K562 (cell line): ENCODE measurements at places on chromosomes 11 and 22.

GRCh38 chr22:42190274-42190673, 59.7 kb upstream of the CYP2D6 start:
- DNase-seq, result no peak

DNA sequence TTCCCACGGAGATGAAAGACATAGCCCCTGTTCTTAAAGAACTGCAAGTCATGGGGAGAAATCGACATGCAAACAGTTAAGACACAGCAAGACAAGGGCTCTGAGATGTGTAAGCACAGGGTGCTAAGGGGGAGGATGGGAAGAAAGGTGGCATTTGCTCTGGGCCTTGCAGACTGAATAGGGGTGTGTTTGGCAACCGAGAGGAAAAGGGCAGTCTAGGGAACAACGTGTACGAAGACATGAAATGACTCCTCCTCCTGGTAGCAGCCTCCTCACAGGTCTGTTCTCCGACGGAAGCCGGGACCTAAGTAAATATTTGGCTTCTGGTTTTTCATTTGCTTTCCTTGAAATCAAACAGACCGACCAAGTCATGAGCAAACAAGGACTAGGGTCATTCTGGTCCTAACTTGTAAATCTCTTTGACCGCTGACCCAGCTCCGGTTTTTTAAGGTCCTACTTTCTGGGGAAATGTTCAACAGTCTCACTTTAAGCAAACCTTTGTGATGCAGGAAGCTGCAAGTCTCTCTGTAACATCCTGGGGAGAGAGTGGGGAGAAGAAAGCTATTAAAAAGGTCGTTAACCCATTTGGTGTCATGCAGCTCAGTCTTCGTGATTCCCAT, 19.7 kb downstream of the NNMT start:
- DNase-seq, result peak; percentile 32

DNA sequence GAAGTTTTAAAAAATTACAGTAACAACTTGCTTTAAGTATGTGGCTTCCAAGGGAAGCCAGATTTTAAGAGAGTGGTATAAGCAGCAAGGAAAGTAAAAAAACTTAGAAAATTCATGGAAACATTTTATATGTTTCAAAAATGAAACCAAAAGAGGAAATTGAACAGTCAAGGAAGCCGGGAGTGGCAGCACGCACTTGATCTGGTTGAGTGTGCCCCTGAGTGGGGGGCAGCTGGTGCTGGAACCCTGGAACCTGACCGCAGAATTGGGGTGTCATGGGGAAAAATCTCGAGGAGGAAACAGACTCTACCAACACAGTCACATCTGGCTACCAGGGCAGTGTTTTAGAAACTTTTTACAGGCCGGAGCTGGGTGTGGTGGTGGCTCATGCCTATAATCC, 14.0 kb downstream of the MICALL1 start:
- no peak for DNase-seq

- no peak for DNase-seq
Observed at GRCh38 chr22:24162436-24162835, 18.9 kb upstream of the SUSD2 start.

GRCh38 chr11:83249445-83249844, 36.7 kb downstream of the CCDC90B start:
- DNase-seq, result no peak

GRCh38 chr11:78037056-78037455, 14.0 kb upstream of the KCTD14 start:
- no peak for DNase-seq

DNA sequence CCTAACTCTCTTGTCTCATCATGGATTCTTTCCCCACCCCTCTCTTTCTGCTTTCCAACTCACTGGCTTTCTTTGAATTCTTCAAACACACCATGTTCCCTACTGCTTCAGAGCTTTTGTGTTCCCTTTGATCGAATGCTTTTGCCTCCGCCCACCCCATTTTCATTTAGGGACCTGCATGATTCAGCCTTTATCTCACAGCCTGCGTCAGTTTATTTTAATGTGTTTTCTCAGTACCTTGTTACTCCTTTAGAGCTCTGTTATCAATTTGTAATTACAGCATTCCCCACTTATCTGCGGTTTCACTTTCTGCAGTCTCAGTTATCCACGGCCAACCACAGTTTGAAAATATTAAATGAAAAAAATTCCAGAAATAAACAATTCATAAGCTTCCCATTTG, 451.3 kb downstream of the METTL15 start:
- DNase-seq, result no peak

DNA sequence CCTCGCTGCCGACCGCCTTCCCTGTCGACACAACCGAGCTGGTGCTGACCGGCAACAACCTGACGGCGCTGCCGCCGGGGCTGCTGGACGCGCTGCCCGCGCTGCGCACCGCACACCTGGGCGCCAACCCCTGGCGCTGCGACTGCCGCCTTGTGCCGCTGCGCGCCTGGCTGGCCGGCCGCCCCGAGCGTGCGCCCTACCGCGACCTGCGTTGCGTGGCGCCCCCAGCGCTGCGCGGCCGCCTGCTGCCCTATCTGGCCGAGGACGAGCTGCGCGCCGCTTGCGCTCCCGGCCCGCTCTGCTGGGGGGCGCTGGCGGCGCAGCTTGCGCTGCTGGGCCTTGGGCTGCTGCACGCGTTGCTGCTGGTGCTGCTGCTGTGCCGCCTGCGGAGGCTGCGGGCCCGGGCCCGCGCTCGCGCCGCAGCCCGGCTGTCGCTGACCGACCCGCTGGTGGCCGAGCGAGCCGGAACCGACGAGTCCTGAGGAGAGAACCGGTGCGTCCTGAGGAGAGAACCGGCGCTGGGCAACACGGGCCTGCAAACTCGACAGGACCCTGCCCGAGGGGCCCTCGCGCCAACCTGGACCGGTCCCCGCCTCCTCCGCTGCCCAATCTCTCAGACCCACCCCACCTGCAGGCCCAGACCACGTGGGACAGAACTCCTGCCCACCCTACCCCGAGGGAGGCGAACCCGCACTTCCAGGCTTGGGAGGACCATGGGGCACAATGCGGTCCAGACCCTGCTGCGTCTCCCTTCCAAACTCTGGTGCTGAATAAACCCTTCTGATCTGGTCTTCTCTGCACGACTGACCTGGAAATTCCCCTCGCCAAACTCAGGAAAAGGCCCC, 866 bp downstream of the GP1BB start:
- peak; percentile 95 for DNase-seq

DNA sequence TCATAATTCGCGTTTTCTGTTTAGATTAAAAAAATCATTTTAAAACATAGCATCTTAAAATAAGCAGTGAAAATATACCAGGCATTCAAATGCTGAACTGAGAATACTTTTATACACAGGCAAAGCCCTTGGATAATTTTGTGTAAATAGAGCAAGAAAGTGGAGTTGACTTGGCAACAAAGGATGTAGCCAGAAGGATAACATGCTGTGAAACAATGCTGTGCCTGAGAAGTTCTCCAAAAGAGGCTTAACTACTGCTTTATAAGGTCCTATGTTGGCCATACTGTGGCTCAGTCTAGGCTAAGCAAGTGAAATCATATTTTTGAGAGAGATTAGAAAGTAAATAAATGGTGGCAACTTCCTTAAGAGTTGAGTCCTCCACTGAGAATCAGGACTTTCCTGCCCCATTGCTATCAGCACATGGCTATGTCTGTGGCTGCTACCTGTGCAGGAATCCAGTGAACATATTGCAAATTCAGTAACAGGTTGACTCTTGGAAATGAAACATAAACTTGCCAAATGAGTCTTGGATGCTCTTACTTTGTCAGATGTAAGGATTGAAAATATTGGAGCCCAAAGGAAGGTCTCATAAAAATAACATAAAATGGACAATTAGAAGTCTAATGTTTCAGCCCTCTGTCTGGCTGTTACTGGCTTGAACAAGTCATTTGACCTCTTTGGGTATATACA, 448.9 kb downstream of the LRRC4C start:
- no peak for DNase-seq

GRCh38 chr22:45903355-45904135, 73.4 kb downstream of the WNT7B start:
- DNase-seq, result no peak

- DNase-seq, result peak; percentile 91
Observed at GRCh38 chr11:19441752-19442553, 201.2 kb upstream of the E2F8 start.

GRCh38 chr22:49017482-49018329, 810.0 kb downstream of the BRD1 start:
- no peak for DNase-seq

GRCh38 chr11:59078435-59078834, 7.7 kb upstream of the GLYATL1B start:
- DNase-seq, result no peak

DNA sequence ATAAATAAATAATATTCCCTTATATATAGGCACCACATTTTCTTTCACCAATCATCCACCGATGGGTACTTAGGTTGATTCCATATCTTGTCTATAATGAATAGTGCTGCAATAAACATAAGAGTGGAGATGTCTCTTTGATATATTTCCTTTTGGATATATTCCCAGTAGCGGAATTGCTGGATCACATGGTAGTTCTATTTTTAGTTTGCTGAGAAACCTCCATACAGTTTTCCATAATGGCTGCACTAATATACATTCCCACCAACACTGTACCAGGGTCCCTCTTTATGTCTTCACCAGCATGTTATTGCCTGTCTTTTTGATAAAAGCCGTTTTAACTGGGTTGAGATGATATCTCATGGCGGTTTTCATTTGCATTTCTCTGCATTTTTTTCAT, 23.6 kb downstream of the PAMR1 start:
- no peak for DNase-seq

- DNase-seq, result peak; percentile 32
Observed at GRCh38 chr11:22304337-22304961, 33.7 kb upstream of the SLC17A6 start.

DNA sequence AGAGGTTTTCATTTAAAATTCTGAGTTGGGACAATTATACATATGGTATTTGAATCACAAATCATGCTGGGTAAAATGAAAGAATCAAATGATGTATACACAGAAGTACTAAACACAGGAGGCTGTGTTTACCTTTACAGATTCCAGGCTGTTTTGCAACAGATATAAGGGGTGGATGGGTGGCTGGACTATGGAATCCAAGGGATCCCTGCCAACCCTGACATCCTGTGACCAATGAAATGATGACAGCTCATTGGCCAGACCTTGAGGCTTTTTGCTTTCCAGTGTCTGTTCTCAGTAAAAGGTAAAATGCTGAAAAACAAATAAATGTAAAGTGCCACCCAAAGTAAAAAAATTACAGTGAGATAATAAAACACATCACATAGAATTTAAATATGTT, 3.3 kb upstream of the DDI1 start:
- DNase-seq, result no peak

GRCh38 chr11:94472916-94473799, 20.5 kb downstream of the MRE11 start:
- no peak for DNase-seq

DNA sequence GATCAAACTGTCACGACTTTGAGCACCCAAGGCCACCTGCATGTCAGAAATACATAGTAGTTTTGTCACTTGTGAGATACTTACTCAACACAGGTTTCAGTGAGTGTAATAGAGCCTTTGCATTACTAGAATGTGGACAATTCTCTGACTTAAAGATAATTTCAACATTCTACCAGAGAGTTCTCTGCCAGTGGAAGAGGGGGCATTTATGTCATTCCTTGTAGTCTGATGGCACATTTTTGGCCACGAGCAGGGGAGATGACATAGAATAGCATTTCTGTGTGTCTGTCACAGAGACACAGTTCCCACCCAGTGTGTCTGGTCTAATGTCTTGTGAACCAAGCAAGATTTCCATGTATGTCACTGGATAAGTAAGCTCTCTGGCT, 112.5 kb downstream of the DBX1 start:
- DNase-seq, result no peak

DNA sequence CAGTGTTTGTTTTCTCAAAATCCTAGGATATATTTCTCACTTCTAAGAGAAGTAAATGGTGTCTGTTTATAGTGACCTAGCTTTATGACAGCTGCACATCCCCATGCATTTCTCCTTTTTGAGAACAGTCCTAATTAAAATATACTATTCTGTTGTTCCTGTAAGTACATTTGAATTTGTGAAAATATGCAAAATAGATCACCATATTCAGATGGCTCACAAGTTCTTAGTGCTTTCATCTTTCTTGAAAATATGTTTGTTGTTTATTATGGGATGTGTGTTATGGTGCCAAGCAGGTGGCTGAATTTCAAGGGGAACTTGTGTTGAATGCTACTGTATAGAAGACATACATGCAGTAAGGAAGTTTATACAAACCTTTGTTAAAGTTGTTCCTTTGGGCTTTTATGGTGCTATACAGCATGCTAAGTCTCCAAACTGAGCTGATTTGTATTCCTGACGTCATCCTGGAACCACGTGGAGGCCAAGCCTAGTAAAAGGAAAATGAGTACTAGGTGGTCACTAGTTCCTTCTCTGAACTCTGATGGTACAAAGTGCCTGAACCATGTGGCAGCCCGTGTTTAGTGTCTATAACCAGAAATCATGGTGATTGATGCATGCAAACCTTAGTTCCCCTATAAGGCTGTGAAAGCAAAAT, 7.8 kb upstream of the VSTM5 start:
- no peak for DNase-seq

GRCh38 chr11:40986320-40986719, 473.1 kb downstream of the LRRC4C start:
- DNase-seq, result no peak

- no peak for DNase-seq
Observed at GRCh38 chr11:109236696-109237095, 185.3 kb upstream of the C11orf87 start.

- DNase-seq, result no peak
Observed at GRCh38 chr11:130165601-130166456, 6.2 kb downstream of the ST14 start.

DNA sequence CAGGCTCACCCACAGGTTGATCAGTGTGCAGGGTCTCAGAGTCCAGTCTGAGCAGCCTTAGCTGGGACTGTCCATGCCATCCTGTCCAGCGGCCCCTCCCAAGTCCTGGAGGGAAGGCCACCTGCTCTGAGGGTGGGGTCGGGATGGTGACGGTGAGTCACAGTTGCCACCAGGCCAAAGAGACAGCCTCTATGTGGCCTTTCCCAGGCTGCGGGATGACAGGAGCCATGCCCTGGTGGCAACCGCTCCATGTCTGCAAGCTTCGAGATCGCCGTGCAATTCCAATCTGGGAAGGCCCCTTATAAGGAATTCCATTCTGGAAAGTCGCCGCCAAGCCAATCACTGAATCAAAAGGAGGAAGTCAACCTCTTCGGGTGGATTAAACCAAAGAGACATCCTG, 47.5 kb downstream of the RTL6 start:
- DNase-seq, result no peak

GRCh38 chr11:112516261-112516660, 255.6 kb upstream of the PLET1 start:
- DNase-seq, result no peak

DNA sequence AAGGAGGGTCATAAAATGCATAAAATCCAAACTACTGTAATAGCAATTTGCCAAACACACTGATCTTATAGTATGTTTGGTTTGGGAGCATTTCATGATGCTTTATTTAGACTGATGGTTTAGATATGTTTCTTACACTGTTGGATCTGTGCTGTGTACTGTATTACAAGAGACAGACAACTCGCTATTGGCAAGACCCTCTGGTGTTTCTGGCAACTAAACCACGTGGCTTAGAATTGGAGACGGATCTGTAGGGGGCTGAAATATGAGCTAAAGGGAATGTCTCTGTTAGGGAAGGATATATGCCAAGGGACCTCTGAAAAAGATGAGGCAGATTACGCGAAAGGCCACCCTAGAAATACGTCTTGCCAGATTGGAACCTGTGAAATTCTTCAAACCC, 208.7 kb downstream of the BARX2 start:
- DNase-seq, result no peak

- no peak for DNase-seq
Observed at GRCh38 chr11:118838905-118839553, 44.7 kb upstream of the CXCR5 start.

- DNase-seq, result no peak
Observed at GRCh38 chr11:129323896-129324502, 51.6 kb upstream of the BARX2 start.

- DNase-seq, result no peak
Observed at GRCh38 chr11:75811485-75811884, 3.5 kb upstream of the UVRAG start.
